ENCODE measurements at places on chromosomes 6 and 20.

- DNase-seq, result no peak
Measured at GRCh38 chr20:8249634-8250033, 117.6 kb downstream of the PLCB1 start.

DNA sequence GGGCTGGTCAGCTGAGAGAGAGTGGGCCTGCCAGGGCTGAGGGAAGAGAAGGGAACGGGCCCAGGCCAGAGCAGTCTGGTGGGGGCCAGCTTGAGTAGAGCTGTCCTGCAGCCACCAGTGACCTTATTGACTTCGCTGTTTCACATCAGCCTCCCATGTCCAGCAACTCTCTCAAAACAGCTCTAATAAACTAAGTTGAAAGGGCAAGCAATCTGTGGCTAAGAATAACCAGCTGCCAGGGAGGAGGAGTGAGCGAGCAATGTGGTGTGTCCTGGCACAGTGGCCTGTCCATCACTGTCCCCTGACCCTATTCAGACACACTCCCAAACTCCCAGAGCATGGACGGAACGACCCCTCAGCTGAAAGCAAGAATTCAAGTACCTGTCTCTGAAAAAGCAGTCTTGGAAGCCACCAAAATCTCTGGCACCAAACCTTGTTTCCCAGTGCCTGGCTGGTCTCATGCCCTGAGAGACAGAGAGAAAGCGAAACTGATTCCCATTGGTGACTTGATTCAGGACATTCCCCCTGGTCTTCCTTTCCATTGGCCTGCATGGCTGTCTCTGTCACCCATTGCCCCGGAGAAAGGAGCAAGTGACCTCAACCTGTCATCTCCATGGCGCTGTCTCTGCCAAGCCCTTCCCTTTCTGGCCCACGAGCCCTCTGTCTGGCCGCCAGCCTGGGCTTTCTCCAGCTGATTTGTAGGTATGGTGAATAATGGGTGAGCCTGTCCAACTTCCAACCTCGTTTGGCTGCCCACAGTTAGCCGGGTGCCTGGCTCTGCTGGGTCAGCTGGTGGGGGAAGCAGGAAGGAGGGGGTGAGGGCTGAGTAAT is at the start of gene DDO:
DDO (minus strand) TSS at position 490 of the 831 bp plus-strand sequence. CDS start 2,113 bp downstream, outside the sequence.
- DNase-seq, result peak; percentile 21

DNA sequence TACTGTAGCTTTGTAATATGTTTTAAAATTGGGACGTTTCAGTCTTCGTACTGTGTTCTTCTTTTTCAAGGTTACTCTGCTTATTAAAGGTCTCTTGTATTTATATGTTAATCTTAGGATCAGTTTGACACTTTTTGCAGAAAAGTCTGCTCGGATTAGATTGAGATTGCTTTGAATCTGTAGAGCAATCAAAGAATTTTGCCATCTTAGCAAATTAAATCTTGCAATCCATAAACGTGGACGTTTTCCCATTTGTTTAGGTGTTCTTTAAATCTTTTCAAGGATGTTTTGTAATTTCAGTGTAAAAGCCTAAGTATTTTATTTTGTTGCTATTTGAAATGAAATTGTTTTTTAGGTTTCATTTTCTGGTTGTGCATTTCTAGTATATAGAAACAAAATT is 78.0 kb upstream of the GTSF1L start:
- DNase-seq, result no peak

- no peak for DNase-seq
Measured at GRCh38 chr20:16970776-16971175, 222.6 kb downstream of the OTOR start.

- DNase-seq, result no peak
Measured at GRCh38 chr6:146878168-146878951, 279.6 kb downstream of the ADGB start.

- no peak for DNase-seq
Measured at GRCh38 chr6:89008001-89008814, 44.8 kb upstream of the RNGTT start.

DNA sequence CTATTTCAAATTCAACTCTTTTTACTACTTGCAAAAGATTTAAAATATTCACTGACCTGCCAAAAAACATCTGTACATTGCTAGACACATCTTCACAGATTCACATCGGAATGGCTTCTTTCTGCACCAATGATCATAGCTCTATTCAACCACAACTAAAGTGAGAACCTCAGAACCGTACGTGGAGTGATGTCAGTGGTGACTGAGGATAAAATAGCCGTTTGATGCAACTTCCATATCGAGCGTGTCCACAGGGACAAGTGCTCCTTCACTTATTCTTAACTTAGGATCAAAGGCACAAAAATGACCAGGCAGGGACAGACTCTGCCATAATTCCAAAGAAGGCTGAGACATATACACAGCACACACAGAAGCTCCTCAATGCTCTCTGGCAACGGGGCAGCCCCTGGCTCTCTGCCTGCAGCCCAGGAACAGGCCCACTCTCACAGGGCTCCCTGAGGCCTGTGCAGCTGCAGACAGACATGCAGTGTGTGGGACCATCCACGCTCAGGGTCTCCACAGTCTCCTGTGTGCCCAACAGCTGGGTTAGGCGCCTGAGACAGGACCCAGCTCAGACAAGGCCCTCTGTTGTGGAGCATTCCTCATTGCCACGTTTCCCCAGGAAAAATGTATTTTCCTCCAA is 22.8 kb downstream of the FYN start:
- peak; percentile 66 for DNase-seq

DNA sequence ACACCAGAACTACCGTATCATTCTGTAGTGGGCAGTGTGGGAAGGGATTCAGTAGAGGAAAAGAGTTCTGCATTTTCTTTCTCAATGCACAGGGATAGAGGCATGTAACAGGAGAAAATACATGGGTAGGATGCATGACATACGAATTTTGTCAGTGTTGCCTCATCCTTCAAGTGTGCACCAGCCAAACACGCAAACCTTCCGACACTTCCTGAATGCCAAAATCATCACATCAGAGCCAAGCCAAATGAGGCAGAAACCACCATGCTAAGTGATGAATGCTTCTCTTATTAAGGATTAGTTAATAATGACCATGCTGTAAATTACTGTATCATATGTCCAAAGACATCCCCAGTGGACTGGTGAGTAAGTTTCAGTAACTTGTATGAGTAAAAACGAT is 27.3 kb downstream of the RAMACL start:
- no peak for DNase-seq

- DNase-seq, result no peak
Measured at GRCh38 chr6:107082045-107082444, 33.3 kb downstream of the BEND3 start.

GRCh38 chr6:151561238-151561637 is 67.4 kb downstream of the CCDC170 start:
- DNase-seq, result no peak

- DNase-seq, result peak; percentile 49
Measured at GRCh38 chr20:53579581-53580375, 13.9 kb downstream of the ZNF217 start.

DNA sequence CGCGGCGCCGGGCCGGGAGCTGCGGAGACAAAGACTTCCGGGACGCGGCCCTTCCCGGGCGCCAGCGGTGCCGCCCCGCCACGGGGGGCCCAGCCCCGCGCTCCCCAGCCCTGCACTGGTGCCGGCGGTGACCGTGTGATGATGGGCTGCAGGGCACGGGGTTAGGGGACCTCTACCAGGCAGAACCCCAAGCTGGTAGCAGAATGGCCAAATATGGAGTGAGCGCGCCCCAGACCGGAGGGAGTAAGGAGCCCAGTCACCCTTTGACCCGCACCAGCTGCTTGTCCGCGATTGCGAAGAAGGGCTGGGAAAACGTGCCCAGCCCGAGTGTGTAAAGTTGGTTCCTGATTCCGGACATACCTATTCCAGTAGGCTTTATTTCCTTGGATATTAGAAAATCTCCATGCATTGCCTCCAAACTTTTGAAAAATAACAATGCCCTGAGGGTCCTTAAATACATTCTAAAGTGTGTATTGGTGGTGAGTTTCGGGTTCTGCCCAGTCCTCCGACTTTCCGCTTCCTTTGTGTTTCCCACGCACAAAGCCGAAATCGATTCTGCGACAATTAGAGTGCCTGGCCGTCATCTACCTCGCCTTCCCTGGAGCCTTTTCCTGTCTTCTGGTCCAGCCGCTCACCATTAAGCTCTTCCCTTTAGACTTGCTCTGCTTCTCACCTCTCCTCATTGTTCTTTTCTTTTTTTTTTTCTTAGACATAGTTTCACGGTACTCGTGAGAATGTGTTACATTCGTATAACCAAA is 1.1 kb downstream of the ABRACL start:
- DNase-seq, result peak; percentile 69

- DNase-seq, result no peak
Measured at GRCh38 chr6:149108749-149109100, 208.8 kb upstream of the TAB2 start.

DNA sequence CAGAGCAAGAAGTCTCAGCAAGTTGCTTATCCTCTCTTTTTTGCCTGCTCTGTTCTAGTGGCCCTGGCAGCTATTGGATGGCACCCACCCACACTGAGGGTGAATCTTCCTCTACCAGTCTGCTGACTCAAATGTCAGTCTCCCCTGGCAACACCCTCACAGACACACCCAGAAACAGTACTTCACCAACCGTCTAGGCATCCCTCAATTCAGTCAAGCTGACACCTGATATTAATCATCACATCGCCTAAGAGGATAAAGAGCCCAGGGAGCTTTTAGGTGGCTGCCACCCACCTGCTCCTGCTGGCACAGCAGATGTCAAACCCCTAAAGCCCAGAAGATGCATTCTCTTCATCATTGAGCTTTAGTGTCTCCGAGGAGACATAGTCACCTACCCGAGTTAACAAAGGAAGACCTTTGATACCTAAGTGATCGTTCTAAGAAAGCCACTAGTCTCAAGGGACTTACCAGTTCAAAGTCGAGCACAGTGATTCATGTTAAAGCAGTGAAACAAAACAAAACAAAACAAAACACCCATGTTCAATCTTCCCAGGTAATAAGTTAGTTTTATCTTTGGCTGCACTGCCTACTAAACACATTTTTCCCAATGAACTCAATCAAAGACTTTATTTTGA is 97.7 kb upstream of the KCNQ5 start:
- peak; percentile 18 for DNase-seq

DNA sequence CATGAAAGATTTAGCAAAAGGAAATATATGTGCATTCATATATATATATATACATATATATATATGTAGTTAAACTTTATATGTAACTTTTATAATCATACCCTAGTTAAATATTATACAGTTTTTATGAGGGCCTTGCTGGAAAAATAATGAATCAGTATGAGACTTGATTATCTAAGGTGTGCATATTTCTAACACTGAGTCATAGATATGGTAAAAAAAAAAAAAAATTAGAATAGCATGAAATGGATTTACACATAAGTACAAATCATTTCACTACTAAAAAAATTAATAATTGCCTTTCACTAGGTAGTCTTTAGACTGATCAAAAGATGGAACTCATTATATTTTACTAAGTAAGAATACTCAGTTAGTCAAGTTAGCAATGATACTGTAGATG is 51.3 kb upstream of the DST start:
- no peak for DNase-seq

DNA sequence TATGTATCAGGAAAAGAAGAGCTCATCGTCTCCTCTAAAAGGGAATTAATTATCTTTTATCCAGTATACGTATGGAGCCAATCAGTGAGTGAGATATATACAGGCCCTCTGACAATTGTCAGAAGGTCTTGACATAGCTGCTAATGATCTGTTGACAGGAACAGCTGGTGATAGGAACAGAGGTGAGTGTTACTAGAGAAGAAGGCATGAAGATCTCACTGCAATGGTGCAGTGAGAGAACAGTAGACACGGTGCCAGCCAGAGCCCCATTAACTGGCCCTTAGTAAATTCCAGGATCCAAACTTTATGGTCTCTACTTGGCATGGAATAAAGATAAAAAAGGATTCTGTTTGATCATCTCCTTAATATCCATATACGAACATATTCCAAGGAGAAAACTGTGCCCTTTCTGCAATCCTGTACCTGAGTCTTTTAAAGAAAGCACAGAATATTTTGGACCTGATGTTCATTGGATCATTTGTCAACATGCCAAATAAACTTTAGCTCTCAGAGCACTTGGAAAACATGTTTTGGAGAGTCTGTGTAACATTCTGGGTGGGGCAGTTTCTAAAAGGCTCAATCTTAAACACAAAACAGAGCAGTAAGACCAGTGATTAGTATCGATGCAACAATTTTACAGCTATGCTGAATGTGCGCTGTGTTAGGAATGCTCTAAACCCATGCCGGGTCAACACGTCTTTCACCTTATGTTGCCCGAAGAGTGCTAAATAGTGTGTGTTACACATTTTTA is 135.8 kb upstream of the CITED2 start:
- DNase-seq, result no peak

DNA sequence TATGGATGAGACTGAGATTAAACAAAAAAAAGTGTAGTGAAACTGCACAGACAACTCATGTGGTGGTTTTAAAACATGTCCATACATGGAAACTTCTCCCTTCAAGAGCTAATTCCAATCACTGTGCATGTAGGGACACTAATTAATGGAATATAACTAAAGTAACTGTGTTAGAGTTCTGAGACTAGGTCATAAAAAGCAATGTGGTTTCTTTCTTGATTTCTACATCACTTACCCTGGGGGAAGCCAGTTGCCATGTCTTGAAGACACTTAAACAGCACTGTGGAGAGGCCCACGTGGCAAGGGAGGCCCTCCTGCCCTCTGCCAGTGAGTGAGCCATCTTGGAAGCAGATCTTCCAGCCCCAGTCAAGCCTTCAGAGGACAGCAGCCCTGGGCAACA is 118.2 kb upstream of the DST start:
- DNase-seq, result no peak

DNA sequence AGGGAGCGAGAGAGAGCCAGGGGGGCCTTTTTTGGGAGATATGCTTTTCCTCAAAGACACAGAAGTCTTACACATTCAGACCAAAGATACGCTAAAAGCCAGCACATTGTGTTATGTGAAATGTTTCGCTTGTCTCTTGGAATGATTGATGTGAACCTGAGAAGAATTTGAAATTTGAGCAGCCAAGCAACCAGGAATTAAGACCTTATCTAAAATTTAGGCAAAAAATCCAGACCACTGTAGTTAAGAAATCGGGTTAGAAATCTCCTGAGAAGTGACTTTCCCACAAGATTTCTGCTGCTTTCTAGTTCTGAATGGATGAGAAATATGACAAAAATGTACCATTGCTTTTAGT is 223.2 kb upstream of the GMDS start:
- no peak for DNase-seq

- no peak for DNase-seq
Measured at GRCh38 chr6:6916598-6916997, 191.2 kb upstream of the RREB1 start.

- no peak for DNase-seq
Measured at GRCh38 chr20:37677969-37678861, 15.6 kb upstream of the CTNNBL1 start.

GRCh38 chr20:38453941-38454340 is 18.7 kb upstream of the RALGAPB start:
- DNase-seq, result peak; percentile 70

GRCh38 chr6:148422085-148422484 is 79.4 kb downstream of the SASH1 start:
- no peak for DNase-seq

- DNase-seq, result peak; percentile 46
Measured at GRCh38 chr6:136927292-136927691, 5.2 kb downstream of the SLC35D3 start.

- peak; percentile 87 for DNase-seq
Measured at GRCh38 chr6:166950443-166950821, 5.9 kb downstream of the RNASET2 start.

DNA sequence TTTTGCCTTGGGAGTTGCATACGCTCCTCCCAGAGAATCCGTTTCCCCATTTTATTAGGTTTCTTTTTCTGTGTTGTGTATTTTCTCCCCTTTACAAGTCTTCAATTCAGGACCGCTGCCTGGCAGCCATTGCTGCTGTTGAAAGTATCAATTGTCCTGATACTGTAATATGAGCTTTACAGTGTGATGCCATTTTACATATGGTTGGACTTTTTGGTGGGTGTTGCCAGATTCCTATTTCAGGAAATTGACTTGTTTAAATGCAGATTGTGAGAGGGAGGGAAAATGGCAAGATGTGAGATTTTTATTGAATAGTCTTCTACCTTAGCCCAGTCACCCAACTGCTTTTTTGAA is 1.2 kb downstream of the PANK2 start:
- peak; percentile 39 for DNase-seq

Measured in GM12865 (cell line).